ENCODE measurements at places on chromosomes 12 and 14.

- no peak for DNase-seq
Measured at GRCh38 chr12:15662983-15663659, 126.1 kb downstream of the EPS8 start.

DNA sequence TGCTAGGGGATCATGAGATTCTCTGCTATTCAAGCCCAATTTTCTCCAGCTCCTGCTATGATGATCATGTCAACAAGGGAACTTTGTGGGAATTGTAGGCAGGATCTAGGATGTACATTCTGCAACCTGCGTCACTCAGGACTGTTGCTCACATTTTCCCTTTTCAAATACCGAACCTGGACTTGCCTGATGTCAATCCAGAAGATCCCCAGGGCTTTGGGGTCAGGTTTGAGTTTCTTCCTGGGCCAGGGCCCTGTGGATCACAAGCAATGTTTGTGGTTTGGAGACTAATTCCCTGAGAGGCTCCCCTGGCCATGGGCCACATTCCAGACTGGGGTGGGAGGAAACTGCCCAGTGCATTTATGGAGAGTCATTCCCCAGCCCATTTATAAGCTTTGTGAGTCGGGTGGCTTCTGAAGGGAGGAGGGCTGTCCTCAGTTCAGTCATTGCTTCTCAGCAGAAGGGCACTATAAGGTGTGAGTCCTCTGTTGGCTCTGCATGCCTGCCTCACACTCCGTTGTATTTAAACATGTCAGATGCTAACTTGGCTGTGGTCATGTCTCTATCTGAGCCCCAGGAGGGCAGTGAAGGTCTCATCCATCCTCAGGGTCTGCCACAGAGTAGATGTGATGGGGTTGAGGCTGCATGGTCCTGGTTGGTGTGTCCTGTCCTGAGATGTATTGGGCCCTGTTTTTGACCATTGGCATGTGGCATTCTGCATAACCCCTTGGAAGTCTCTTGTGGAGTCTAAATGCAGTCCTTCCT, 6.5 kb downstream of the KRT86 start:
- DNase-seq: no peak

- DNase-seq: no peak
Measured at GRCh38 chr12:5280086-5280485, 151.8 kb upstream of the NTF3 start.

DNA sequence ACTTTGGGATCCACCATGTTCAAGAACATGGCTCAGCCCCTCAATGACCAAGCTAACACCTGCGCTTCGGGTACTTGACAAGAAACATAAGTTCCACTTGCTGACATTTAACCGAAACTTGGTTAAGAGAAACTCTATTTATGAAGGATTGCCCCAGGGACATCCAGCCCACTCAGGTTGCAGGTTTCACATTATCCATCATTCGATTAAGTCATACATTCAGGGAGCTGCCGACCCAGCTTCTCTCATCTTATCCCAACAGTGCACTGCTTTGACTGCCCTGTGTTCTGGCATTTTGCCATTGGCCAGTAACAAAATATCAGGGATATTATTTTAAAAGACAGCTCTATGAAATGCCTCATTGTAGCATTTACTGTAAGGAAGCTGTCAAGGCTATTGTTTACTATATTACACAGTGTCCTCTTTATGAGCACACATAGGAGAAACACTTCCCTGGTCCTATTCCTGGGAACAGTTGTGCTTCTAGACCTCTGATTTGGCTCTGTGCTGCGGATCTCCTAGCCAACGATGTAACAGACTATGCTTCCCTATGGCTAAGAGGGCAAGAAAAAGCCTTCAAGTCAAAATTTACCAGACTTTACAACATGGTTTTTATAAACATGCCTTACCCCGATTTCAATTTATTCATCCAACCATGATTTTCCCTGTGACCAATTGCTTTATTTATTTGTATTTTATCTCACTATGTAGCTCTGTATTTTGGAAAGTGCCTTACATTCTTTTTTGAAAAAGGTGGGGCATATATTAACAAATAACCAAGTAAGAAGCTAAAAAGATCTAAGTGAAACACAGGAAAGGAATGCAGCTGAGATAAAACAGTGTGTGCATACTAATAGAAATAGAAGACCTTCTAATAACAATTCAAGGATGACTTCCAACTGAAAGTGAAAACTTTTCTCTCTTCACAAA, 109.3 kb downstream of the ITPR2 start:
- DNase-seq: no peak

DNA sequence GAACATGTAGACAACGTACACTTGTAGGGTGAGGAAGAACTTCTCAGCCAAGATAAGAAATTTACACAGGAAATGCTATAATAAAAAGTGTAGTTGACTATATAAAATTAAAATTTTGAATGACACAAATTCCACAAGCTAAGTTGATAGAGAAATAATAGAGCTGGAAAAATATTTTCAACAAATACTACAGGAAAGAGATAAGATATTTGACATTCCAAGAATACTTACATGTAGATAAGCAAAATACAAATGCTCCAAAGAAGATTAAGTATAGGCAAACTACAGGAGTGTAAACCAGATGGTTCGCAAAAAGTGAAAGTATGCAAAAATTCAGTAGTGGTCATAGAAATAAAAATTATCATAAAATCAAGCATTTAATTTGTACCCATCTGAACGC, 49.2 kb upstream of the ANP32D start:
- DNase-seq: no peak

GRCh38 chr12:64608901-64609535, 1.3 kb upstream of the RASSF3 start:
- DNase-seq: peak; percentile 77

DNA sequence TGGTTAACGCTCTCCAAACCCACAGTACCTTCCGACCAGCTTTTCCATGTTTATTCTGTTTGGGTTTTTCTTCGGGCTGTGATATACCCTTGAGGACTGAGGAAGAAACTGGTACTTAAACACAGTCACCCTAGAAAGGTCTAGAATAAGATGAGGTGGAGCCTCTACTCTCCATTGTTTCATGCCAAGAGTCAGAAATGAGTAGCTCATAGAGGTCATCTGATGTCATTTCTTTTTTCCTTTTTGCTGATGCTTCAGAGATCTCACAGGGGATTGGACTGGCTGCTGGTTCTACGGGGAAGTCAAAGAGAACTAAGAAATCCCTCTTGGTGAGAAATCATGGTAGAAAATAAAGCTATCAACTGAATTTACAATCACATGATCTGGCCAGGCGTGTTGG, 538.2 kb upstream of the TMEM132C start:
- DNase-seq: no peak

GRCh38 chr12:10960211-10960610, 21.1 kb upstream of the TAS2R14 start:
- peak; percentile 7 for DNase-seq

DNA sequence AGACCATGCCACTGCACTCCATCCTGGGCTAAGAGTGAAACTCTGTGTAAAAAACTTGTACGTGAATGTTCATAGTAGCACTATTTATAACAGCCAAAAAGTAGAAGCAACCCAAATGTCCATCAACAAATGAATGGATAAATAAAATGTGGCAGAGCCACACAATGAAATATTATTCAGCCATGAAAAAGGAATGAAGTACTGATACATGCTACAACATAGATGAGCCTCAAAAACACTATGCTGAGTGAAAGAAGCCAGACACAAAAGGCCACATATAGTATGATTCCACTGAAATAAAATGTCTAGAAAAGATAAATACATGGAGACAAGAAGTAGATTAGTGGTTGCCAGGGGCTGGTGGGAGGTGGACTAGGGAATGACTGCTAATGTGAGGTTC, 72.8 kb downstream of the KSR2 start:
- no peak for DNase-seq

GRCh38 chr12:70264067-70264867, 21.0 kb downstream of the CNOT2 start:
- no peak for DNase-seq

GRCh38 chr12:67457778-67458665, 188.9 kb downstream of the CAND1 start:
- no peak for DNase-seq

DNA sequence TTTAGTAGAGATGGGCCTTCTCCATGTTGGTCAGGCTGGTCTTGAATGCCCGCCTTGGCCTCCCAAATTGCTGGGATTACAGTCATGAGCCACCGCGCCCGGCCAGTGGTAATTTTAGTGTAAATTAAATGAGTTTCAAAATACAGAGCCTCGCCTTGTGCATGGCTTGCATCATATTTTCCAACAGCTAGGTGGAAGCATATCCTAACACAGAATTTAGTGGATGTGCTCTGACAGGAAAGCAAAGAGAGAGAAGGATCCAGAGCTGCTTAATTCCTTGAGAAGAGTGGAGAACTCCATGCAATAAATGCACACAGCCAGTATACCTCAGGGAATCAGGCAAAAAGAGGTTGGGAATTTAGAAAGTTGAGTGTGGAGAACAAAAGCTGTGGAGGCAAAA, 2.5 kb downstream of the OR6C2 start:
- DNase-seq: no peak

DNA sequence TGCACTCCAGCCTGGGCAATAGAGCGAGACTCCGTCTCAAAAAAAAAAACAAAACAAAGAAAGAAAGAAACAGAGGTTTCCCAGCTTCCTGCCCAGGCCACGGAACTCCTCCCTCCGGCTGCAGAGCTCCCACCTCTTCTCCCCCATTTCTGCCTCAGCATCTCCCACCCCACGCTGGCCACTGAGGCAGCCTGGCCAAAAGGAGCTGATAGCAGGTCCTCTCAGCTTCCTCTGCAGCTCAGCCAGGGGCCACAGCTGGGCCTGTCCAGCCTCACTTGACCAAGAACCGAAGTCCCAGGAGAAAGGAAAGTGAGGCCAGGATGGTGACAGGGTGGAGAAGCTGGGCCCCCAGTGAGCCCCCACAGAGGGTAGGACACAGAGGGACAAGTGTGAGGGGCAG, 33.4 kb upstream of the CD9 start:
- no peak for DNase-seq

DNA sequence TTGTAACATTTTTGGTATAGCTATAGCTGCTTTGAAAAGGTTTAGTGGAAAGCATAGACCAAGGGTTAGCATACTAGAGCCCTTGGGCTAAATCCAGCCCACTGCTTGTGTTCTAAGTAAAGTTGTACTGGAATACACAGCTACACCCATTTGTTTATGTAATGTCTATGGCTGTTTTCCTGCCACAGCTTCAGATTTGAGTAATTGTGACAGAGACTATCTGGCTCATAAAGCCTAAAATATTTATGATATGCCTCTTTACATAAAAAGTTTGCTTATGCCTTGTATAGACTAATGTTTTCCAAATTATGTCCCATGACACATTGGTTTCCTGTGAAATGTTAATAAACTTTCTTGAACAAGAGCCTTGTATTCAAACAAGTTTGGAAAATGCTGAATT, 234.8 kb upstream of the ATP2B1 start:
- DNase-seq: peak; percentile 39

GRCh38 chr12:62166525-62166924, 93.7 kb upstream of the USP15 start:
- DNase-seq: no peak

GRCh38 chr12:94987076-94987669, 16.3 kb downstream of the NDUFA12 start:
- no peak for DNase-seq

DNA sequence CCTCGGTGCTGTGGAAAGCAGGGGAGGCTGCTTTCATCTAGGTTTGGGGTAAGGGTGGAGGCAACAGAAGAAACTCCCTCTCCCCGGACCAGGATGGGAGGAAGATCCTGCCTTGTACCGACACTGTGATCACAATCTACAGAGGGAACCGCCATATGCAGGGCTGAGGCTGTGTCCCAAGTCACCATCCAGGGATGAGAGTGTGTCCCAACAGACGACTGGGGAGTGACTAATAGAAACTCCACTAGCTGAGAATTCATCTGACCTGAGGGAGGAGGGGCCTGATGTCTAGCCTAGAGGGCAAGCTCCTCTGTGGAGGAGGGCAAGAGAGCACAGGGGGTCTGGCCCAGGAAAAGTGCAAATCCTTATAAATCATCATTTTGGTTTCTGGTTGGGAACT, 172.4 kb downstream of the CALM1 start:
- no peak for DNase-seq

GRCh38 chr14:67267576-67268328, 26.5 kb downstream of the PALS1 start:
- no peak for DNase-seq

DNA sequence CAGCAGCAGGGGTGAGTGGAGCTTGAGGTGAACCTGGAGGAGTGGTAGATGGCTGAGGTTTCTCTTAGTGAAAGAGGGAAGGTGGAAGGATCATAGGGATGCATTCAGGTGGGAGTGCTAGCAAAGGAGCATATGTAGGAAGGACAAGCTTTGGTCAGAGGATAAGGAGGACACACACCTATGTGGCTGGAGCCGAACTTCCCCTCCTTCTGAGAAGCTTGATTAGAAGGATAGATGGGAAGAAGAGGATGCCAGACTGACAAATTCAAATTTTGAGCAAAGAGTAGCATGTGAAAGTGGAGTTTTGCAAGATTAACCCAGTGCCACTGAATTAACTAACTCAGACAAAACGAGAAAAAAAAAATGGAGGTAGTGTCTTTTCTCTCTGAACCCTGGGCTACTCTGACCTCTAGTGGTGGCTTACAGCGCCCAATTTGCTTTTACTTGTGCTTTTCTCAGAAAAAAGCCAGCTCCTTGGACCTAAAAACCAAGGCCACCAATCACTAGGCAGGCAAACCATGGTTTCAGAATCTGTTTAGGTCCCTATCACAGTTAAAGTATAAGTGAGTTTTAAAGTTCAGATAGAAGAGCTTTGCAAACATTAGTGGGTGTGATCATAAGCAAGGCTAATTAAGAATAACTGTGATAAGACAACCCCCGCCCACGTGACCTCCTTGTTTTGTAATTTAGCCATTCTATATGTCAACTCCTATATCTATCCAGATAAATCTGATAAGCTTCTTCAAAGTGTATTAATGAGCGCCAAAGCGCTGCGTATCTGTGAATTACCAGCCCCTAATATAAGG, 15.5 kb downstream of the EMP1 start:
- peak; percentile 75 for DNase-seq

- no peak for DNase-seq
Measured at GRCh38 chr12:49294804-49295081, 204 bp upstream of the PRPH start.

DNA sequence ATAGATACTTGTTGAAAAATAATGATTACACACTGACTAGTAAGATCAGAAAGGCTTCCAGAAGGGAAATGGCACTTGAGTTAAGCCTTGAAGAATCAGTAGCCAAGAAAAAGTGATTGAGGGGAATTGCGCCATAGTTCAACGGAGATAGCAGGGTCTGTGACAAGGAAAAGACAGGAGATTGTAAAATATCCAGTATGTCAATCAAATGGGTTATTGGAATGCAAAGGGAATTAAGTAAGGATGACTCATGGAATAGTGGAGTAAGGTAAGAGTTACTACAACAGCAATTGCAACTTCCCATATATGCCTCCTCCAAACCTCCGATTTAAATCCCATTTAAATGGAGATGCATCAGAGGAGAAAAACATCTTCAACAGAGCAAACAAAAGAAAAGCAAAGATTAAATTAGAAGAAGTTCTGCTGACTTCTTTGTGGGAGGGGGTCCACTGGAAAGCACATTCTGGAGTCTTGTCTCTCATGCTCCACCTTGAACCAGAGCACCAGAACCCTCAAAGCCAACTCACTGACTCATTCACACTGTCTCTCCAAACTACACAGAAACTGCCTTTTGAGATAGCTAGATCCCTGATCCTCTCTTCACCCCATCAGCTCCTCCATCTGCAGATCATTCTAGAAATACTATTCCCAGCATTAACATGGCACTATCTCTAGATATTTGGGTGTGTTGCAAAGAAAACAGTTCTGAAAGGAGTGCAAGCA, 138.2 kb downstream of the NUAK1 start:
- DNase-seq: no peak

- DNase-seq: no peak
Measured at GRCh38 chr12:43108656-43109055, 443.3 kb downstream of the ADAMTS20 start.
